Fibroblast of upper back skin (primary cell): ENCODE measurements at places on chromosomes 5 and 9.

- peak; percentile 41 for DNase-seq
Observed at GRCh38 chr5:137316346-137316736, 182.8 kb downstream of the SPOCK1 start.

- DNase-seq = no peak
Observed at GRCh38 chr9:128005923-128006322, 25.1 kb upstream of the EEIG1 start.

GRCh38 chr9:110128664-110129329, 79.2 kb downstream of the C9orf152 start:
- DNase-seq = no peak

DNA sequence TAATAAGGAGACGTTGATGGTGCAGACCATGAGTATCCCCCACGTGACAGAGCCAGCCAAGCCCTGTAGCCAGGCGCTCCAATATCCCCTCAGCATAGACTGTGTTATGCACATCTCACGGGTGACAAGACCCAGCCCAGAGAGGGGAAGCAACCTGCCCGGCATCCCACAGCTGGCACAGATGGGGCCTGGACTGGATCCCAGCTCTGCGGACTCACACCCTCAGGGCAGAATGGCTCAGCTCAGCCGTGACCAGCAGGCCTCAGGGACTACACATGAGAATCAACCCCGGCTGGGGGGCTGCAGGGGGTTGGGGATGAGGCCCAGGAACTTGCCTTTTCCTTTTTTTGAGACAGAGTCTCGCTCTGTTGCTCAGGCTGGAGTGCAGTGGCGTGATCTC, 11.7 kb downstream of the FIBCD1 start:
- DNase-seq = no peak

GRCh38 chr5:76443066-76443800, 40.1 kb downstream of the IQGAP2 start:
- no peak for DNase-seq

DNA sequence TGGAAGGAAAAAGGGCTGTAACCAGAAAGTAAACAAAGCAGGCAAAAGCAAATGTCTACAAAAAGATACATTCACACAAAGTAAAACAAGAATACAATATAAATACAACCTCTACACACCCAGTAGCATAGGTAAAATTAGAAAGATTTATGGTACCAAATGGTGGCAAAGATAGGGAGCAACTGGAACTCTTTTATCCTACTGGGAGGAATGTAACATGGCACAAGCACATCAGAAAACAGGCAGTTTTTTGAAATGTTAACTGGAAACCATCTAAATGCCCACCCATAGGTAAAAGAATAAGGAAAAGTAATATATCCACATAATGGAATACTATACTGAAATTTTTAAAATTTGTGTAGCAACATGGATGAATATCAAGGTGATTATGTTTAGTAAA, 8.7 kb upstream of the ARL14EPL start:
- DNase-seq = no peak

DNA sequence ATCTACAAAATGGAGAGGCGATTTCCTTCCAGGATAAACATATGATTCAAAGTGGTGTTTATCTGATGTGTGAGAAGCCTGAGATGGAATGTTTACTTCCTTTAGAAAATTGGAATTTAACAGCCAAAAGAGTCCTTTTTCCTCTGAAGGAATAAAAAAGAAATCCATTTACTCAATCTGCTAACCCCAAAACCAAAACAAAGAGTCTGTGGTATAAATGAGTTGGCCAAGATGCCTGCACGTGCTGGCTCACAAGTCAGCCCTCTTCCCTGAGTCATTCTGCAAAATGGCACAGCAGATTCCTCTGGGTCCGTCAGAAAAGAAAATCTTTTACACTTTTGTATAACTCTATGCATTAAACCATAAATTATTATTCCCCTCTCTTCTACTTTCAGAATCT, 60.8 kb downstream of the EBF1 start:
- peak; percentile 88 for DNase-seq
